ENCODE measurements at places on chromosomes 3 and 15.
A peak's percentile ranks its signal among the peaks of the same experiment; 100 is the strongest.

GRCh38 chr15:33581032-33581431 lies 270.3 kb downstream of the RYR3 start:
- no peak for DNase-seq

DNA sequence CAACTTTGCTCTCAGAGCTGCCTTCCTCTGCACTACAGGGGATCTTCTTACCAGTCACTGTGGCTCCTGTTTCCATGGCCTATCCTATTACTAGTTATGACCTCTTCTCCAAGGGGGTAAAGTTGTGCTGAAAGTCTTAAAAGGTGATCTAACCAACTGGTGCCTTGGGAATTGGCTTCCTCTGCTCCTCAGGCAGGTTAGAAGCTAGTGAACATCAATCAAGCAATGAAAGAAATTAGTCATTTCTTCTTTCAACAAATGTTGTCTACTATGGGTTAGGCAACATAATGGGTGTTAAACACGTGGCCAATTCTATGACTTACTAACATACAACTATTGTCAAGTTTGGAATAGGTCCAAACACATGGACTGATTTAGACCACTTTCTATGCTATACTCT lies 571.4 kb upstream of the NAALADL2 start:
- DNase-seq: no peak

GRCh38 chr3:118435851-118436350 lies 598.7 kb downstream of the IGSF11 start:
- DNase-seq: no peak

GRCh38 chr3:130258532-130258952 lies 86.9 kb upstream of the COL6A5 start:
- no peak for DNase-seq

- DNase-seq: no peak
Measured at GRCh38 chr3:149142682-149143081, 13.2 kb downstream of the HPS3 start.

DNA sequence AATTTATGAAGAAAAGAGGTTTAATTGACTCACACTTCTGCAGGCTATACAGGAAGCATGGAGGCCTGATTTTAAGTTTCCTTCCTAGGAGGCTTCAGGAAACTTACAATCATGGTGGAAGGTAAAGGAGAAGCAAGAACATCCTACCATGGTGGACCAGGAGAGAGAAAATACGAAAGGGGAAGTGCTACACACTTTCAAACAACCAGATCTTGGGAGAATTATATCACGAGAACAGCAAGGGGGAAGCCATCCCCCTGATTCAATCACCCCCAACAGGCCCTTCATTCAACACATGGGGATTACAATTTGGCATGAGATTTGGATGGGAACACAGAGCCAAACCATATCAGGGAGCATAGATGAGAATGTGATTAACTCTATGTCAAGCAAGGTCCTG lies 121.0 kb downstream of the MTHFS start:
- no peak for DNase-seq

- no peak for DNase-seq
Measured at GRCh38 chr3:134932035-134932434, 137.0 kb downstream of the EPHB1 start.

DNA sequence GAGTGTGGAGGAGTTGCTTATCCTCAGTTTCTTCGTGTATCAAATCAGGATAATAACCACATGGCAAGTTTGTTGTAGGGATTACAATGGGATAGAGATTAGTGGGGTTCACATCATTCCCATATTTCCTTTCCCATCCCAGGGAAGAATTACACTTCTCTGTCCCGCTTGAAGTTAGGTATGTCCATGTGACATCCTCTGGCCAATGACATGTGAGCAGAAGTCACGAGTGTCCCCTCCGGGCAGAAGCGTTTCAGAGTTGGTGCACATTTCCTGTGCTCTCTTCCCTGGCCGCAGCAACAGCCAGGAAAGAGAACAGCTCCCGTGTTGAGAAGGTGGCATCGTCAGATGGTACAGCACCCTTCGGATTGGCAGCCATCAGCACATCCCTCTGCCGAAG lies 36.7 kb upstream of the HES1 start:
- DNase-seq: no peak

DNA sequence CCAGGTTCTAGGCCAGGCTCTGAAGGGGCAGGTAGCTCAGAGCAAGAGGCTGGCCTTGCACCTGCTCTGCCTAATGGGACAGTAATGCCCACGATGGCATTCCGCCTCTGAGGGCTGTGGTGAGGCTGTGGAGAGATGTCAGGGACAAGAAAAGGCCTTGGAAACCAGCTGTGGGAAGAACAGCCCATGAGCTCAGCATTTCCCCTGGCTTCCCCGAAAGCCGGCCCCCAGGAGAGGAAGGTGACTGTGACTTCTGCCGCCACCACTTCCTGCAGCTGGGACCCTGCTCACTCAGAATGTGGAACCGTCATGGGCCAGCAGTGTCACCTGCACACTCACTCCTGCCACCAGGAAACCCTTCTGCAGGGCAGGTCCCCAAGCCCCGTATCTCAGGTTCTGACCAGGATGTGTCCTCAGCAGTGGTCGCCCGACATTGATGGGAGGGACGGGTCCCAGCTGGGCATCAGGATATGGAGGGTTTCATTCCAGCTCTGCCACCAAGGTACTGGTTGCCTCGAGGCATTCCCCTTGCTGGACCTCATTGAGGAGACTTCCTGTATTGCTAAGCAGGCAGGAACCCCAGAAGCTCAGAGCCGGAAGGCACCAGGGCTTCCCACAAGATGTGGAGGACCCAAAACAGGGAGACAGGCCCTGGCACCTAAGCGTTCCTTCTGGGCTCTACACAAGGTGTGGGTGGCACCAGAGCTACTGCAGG lies 30.7 kb downstream of the SEMA7A start:
- DNase-seq: peak; percentile 55
